ENCODE measurements at places on chromosomes 11 and 22. TPM values are rescaled to one million over a fixed set of nuclear protein-coding genes. Genes with fewer than 3 reads are reported as not detected.

DNA sequence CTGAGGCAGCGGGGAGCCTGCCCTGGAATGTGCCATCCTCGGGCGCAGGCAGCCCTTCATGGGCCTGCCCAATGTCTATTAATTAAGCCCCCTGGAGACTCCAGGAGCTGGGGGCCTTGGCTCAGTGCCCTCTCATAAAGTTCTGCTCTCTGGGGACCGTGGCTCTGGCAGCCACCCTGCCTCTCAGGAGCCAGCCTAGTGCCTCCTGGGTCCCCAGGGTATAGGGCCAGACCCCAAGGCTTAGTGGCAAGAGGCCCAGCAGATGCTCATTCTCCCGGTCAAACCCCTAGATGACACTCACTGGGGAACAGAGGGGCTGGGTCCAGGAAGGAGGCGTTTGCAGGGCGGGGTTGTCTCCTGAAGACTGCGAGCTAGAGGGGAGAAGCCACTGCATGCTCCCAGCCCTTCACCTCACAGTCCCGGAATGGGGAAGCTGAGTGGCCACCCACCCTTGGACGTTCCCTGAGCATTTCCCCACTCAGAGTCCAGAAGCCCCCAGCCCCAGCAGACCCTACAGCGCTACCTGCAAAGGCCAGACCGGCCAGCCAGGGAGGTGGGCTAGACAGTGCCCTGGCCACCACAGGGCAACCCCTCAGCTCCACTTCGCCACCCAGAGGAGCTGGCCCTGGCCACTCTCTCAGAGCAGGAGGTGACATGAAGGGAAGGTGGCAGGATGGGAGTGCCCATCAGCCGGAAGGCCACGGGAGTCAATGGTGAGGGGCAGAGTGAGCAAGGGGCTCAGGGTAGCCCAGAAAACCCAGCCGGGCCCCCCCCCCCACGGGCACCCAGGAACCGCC lies 83.0 kb downstream of the CDKN1C start:
- DNase-seq, result peak; percentile 83

DNA sequence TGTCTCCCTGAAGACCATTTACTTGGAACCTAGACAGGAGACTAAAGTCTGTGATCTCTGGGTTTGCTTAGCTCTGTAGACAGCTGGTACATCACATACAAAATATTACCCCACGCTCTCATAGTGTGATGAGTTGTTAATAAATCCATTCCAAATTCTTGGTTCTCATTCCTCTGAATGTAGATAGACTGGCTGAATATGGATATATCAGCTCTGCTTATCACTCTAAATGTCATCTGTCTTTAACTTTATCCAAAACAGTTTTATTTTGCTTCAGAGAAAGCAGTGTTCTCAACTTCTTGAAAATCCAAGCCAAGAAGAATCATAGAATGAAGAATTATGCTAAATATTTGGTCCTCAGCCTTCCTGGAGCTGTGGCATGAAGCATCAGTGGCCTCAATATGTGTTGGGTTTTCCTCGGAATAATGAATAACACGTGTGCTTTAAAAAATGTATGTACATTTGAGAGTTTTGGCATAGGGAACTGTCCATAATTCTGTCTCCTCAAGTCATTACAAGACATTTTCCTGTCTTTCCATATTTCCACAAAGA lies 10.5 kb upstream of the LDLRAD3 start:
- DNase-seq, result no peak

GRCh38 chr22:22161924-22162851 lies 82.4 kb upstream of the VPREB1 start:
- no peak for DNase-seq

DNA sequence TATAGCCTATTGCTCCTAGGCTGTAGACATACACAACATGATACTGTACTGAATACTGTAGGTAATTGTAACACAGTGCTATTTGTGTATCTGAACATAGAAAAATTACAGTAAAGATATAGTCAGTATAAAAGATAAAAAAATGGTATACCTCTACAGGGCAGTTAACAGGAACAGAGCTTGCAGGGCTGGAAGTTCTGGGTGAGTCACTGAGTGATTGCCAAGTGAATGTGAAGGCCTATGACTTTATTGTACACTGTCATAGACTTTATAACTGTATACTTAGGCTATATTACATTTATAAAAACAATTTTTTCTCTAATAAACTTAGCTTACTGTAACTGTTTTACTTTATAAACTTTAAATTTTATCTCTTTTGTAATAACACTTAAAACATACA lies 332.4 kb upstream of the ARHGAP42 start:
- no peak for DNase-seq

Gene MEI1
- total RNA-seq, result 2.2 TPM

DNA sequence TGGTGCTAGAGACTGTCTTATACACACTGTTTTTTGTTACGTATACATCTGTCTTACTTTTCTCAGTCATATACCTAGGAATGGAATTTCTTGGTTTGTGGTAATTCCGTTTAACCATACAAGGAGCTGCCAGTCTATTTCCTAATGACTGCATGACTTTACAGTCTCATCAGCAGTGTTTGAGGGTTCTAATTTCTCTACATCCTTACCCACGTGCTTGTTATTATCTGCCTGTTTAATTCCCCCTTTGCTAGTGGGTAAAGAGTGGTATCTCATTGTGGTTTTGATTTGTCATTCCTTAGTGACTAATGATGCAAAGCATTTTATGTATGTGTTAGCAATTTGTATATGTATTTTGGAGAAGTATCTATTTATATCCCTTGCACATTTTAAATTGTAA lies 1008.0 kb downstream of the FAM181B start:
- no peak for DNase-seq

DNA sequence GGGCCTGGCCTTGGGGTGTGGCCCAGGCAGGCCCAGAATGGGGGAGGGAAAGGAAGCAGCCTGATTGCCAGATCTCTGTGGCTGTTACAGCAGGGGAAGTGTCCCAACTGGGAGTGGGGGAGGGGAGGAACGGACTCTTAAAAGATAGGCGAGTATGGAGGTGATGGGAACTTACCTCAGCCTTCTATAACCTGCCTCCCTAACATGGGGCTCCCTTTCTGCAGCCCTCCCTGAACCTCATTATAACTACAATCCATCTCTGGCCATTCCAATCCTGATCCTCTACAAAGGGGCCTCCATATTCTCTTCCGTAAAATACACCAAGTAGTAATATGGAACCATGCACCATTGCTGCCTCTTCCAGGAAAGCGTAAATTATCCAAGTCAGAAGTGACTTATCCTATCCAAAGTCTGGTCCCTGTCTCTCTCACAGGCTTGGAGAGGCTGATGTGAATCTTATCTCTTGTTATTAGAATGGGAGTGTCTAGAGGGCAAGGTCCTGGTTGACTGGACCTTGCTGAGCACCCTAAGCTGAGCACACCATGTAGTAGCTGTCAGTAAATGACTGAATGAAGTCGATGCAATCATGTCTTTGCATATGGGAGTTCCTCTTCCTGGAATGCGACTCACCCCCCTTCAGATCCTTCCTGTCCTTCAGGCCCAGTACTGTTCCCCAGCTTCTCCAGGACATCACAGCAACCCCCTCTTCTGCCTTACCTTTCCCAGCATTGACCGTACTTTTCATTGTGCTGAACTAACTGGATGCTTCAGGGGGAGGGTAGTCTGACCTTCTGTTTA lies 5.9 kb downstream of the RHOG start:
- DNase-seq, result no peak

DNA sequence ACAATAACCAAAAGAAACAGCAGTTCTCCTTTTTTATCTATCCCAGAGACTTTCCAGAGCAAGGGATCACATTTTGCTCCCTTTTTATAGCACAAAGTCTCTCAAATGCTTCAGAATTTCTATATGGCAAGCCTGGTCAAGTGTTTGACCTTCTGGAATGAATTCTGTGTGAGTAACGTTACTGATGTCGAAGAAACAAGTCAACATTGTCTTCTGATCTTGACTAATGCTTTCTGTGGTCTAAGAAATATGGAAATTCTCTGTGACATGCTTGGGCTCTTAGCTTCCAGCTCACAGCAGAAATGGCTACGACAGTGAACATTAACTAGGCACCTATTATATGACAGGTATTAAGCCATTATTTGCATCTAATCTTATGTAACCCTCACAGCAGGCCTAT lies 411.7 kb downstream of the CADM1 start:
- no peak for DNase-seq

Gene PHETA2
- total RNA-seq, result 11.0 TPM

Gene PANX3
- total RNA-seq, result not detected

DNA sequence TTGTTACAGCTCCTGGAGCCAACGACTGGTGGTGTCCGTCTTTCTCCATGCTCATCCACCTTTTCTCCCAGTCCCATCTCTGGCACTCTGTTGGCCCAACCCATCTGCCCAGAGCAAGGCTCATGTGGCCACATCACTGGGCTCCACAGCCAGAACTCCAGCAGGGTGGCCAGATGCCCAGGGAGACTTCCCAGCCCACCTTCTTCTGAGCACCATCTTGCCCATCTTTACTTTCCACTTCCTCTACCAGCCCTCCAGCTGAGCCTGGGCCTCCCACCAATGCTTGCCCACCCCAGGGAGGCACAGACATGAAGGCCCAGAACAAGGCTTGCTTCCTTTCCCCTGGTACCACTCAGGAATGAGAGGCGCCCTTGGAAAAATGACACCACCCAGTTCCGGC lies 116.8 kb downstream of the BUD13 start:
- DNase-seq, result no peak

Gene TMPRSS4
- total RNA-seq, result not detected

- no peak for DNase-seq
These were observed 437.7 kb downstream of the SOX6 start for GRCh38 chr11:15918674-15919073.

DNA sequence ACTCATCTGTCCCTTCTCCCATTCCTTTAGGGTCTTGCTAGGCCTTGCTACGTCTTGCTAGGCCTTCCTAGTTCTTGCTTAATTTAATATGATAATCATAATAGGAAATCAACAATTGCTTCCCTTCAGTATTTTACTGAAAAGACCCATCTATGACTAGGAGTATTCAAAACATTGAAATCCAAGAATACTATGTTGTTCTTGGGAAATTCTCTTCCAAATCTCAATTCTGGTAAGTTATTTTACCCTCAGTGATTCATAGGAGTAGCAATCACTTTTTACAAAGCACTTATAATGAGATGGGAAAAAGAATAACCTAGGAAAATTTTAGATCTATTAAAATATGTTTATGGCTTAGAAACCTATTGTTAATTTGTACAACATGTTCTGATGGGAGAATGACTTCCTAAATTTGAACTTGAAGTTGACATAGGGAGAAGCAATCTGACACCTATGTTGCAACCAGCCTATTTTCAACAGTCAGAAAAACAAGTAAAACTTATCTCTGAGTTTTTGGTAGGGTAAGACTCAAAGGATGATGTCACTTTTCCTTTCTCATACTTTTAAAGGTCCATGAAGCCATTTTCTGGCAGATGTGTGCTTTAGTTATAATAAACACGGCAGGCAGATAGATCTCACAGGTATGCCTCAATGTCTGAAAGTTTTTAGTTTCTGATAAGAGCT lies 29.5 kb upstream of the HIPK3 start:
- no peak for DNase-seq

DNA sequence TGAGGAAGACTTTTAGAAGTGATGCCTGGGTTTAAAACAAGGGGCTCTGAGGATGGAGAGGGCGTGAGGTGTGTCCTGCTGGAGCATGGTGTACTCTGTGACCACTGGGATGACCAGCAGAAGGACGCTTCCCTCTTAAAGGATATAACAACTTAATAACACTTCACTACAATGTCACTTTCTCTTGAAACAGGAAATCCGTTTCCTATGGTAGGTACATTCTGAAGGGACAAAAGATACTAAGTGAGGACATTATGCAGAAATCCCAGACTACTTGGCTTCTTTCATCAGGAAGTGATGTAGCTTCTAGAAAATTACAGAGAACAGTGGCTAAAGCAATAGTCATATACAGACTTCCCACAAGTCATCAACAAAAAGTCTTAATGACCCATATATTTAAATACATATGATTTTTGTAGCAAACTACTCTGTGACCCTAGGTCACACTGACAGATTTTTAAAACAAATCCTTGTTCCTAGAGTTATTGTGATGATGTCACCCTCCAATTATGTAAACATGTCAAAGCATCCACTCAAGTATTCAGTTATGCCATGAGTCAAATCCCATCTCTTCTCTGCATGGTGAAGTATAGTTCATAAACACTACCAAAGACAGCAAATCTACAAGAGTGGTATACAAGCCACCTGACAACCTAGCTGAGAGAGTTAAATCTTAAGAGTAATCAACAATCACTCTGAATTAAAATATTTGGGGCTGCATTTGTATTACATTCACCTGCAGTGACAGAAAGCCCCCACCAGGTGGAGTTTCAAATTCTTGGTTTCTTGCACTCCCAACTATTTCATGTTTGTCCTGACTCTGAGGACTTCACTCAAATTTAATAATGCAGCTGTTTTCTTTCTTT lies 32.8 kb downstream of the PITPNB start:
- DNase-seq, result no peak

Gene MPEG1
- 71.5 TPM for total RNA-seq

Gene SELENOM
- 160 TPM for total RNA-seq

GRCh38 chr11:65422633-65423515 lies at the start of gene NEAT1:
NEAT1 (plus strand) TSS chr11:65422798.
- DNase-seq, result peak; percentile 100

DNA sequence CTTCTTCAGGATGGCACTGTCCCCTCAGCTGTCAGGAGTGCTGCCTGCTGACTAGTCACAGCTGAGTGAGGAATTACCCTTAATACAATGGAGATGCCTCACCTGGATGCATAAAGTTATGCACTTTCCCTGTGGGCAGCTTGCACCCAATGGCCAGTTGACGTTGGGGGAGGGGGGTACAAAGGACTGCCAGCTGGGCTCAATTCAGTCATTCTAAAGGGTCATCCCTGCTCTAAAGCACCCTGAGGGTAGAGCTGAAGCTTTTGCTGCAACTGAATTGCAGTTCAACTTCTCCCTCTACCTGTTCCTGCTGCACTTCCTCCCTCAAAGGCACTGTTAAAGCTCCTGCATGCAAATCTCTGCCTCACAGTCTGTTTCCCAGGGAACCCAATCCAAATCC lies 147.8 kb upstream of the SESN3 start:
- DNase-seq, result no peak

GRCh38 chr22:26354707-26355106 lies 74.4 kb upstream of the ASPHD2 start:
- DNase-seq, result no peak

DNA sequence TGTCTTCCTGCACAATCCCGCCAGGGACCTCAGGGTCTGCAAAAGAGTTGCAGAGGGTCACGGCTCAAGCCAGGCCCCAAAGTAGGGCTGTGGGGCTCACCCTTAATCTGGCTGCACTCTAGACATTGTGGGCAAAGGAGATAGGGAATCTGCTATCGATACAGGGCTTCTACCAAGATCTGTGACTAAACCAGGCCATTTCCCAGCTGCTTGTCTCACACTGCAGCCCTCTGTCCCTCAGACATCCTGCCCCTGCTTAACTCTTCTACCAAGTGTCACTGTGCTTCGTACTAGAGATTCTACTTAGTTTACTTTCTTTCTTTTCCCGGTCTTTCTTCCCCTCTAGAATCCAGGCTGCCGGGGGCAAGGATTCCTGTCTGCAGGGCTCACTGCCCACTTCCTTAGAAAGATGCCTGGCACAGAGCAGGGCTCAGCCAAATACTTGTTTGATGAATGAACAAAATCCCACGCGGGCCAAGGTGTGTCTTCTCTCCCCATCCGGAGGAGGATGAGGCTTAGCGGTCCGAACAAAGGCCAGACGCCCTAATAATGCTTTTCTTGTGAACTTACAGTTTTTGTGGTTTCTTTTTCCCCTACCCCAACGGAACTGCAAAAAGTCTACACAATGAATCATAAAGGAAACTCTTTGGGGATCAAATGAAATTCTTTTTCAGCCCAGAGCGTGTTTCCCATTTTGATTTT lies 61.3 kb upstream of the ANO1 start:
- DNase-seq, result no peak

All from mesenteric fat pad (tissue), 1 donor.